Activated CD8-positive, alpha-beta memory T cell treated with anti-CD3 and anti-CD28 coated beads, Interleukin-2, amount 50 U/mL, for 4 hours (primary cell): ENCODE measurements at places on chromosomes 1 and 21.

DNA sequence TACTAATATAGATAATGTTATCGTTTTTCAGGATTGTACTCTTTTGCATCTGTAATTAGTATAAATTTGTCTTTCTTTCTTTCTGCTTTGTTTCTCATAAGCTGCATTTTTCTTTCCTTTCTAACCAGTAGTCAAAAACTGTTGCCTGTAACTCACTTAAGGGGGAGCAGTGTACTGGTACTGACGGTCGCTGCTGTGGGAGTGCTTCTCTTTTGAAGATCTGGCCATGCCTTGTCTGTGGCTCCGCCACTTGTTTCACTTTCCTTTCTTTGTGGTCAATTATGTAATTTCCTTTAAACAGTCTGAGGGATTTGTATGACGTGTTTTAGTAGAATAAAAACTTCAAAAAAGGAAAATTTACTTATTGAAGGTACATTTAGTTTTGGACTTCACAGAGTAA, 37.0 kb downstream of the MIA3 start:
- DNase-seq, result peak; percentile 68

- DNase-seq, result no peak
These were observed 20.7 kb downstream of the BACE2 start for GRCh38 chr21:41188486-41189149.

- no peak for DNase-seq
These were observed 19.9 kb downstream of the ACTN2 start for GRCh38 chr1:236706183-236706582.

DNA sequence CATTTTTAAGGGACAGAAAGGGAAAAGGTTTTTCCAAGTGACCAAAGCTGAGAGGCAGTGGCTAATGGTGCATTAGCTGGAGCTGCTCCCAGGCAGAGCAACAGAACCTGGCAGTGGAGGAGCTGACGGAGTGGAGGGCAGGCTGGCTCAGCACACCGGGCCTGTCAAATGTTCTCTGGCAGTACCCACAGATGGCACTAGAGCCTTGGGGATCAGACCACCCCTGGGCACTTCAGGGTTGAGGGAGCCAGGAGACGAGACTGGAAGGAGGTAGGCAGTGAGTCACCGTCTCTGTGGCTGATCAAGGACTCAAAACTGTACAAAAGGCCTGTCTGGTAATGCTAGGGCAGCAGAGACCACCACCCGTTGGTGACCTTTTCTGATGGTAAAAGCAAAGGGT, 121.7 kb upstream of the KIAA0040 start:
- DNase-seq, result no peak

DNA sequence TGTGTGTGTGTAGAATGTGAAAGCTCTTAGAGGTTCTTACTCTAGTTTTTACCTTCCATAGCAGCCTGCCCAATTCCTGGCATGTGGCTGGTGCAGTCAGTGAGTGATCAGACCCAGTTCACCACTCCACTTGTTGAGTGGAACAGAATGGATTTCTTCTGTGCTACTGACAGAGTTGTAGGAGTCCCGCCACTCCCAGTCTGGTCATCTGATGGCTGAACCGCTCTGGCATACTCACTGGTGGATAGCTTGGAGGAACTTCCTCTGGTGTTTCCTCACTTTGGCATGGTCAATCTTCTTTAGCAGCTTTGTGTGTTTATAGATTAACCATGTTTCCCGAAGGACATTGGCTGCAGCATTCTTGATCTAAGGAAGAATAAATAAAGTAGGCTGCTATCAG, 106.7 kb upstream of the ADAR start:
- DNase-seq, result no peak

DNA sequence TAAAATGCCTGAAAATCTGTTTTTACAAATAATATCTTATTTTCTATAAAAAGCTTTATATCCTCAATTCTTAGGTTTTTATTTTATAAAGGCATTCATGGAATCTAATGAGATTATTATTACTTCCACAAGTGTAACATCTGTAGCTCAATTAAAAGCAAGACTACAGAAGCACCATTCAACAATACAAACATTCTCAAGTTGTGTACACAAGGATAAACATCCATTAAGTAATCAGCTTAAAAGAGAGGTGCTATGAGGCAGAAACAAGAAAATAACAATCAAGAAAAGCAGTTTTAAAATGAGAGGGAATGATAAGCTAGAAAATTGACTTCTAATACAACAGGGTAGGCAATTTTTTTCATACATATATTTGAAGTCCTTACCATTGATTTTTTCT, 326.1 kb downstream of the MRPL39 start:
- no peak for DNase-seq

DNA sequence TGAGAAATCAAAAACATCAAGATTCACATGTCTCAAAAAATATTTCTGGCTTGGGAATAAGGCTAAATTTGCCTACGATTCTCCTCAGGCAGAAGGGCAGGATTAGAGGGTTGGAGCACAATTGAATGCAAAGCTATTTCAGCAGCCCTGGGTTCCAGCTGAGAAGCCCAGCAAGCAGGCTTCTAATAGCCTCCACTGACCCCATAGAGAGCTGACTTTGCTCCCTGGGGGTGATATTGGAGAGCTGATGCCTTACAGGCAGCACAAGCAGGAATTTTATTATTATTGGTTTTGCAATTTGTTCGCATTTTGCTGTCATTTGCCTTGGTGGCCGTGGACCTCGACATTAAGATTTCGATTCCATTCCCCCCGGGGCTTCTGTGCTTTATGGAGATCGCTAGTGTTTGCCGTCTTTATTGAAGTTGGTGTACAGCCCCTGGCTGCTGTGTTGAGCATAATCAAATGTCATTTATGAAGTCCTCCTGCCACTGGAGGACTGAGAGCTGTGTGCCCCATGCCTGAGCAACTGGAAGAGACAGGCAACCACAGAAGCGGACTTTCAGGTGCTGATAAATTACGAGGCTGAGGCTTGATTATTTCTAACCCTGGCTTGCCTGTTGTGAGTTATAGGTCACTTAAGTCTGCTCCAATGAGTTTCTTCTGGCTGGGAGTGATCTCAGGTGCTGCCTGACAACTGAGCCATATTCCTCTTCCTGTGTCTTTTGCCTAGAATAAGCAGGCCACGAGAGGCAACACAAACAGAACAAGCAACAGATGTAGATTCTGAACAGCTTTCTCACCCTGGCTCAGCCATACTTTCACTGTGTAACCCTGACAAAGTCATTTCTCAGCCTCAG, 518.4 kb upstream of the CAMK1G start:
- no peak for DNase-seq

DNA sequence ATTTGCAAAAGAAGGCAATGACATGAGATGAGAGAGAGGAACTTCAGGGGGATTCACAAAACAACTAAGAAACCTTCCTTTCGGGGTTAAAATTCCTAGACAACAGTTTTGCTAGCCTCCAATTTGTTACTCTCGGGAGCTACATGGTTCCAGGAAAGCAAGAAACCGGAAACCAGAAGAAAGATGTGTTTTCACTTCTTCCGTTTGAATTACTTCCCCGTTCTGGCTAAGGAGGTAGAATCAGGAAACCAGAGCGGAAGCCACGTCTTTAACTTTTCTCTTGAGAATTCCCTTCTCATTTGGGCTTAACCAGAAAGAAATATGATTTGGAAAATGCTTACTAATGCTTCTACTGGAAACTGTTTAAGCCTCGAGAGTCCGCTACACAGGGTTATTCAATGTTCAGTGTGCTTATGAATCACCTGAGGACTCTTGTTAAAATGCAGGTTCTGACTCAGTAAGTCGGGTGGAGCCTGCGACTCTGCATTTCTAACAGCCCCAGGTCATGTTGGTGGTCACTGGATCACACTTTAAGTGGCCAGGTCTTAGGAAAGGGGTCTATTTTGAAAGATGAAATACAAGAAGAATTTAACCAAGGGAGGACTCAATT, 43.5 kb upstream of the MCOLN3 start:
- DNase-seq, result no peak

DNA sequence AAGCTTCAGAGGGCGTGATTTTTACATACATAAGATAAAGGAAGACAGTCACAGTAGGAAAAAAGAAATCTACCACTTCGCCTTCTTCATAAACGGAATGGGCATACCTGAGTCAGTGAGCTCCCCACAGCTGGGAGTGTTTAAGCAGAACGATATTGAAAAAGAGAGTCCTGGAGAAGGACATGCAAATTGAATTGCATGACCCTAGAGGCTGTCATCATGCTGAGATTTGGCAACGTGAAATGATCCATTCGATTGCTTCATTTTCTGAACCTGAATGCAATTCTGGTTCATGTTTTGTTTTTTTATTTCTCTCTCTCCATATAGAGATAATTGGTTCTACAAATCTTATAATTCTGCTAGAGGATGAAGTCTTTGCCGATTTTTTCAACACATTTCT, 3.7 kb downstream of the RGSL1 start:
- DNase-seq, result no peak

- DNase-seq, result no peak
These were observed 1582.2 kb downstream of the MRPL39 start for GRCh38 chr21:24025101-24025500.
